Liver (tissue), 10 donors: ENCODE measurements at places on chromosomes 3 and 15. TPM values are rescaled to one million over a fixed set of nuclear protein-coding genes. Genes with fewer than 3 reads are reported as not detected.

- DNase-seq, result no peak
These were observed 20.5 kb downstream of the SIDT1 start for GRCh38 chr3:113552851-113553250.

DNA sequence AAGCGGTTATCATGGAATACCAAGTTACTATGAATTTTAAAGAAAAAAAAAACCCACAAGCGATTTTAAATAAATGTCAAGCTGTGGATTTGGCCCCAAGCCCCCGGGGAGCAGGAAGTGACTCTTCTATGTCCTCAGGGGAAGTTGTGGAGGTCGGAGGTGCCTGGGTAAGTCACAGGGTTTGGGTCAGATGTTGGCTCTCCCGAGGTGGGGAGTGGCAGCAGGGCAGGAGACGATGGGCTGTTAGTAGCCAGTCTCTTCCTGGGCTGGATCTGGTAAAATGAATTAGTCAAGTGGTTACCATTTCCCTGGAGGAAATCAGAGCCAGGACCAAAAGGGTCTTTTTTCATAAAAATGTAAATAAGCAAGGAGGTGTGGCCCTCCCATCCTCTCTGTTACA lies 316.7 kb downstream of the TLE3 start:
- DNase-seq, result no peak

- no peak for DNase-seq
These were observed 61.2 kb downstream of the ITGA11 start for GRCh38 chr15:68370768-68371151.

DNA sequence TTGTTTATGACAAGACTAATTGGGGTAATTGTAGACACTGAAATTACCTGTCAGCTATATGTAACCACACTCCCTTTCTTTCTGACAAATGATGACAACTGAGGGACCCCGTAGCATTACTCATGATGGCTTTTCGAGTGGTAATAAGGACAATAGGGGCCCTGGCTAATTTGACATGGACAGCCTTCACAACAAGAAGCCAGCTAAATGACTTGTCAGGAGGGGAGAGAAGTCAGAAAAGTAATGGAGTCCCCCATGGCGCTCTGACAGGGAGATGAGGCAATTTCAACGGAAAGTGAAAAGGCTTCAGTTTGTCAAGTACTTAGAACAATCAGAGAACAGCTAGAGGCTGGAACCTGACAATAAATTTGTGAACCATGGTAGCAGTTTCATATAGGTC lies 177.3 kb downstream of the CDIN1 start:
- no peak for DNase-seq

DNA sequence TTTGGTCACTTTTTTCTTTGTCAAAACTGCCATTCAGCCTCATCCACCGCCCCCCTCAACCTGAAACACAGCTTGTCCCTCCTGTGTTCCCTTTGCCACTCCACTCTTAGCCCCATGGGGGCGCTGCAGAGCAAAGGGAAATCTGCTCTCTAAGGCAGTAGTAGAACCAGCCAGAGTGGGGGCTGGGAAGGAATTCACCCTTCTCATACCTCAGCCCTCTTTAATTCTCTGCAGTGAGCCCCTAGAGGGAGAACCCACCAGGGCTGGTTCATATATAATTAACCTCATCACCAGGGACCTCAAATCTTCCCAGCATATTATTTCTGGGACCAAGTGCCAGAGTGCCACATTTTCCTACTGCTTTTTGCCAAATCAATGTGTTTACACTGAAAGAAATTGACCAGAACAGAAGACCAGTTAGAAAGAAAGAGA lies 2.8 kb upstream of the BCL6 start:
- DNase-seq, result peak; percentile 91

- no peak for DNase-seq
These were observed 304.0 kb downstream of the UACA start for GRCh38 chr15:70459312-70459711.

Gene C15orf62
- 0.75 TPM for polyA plus RNA-seq

DNA sequence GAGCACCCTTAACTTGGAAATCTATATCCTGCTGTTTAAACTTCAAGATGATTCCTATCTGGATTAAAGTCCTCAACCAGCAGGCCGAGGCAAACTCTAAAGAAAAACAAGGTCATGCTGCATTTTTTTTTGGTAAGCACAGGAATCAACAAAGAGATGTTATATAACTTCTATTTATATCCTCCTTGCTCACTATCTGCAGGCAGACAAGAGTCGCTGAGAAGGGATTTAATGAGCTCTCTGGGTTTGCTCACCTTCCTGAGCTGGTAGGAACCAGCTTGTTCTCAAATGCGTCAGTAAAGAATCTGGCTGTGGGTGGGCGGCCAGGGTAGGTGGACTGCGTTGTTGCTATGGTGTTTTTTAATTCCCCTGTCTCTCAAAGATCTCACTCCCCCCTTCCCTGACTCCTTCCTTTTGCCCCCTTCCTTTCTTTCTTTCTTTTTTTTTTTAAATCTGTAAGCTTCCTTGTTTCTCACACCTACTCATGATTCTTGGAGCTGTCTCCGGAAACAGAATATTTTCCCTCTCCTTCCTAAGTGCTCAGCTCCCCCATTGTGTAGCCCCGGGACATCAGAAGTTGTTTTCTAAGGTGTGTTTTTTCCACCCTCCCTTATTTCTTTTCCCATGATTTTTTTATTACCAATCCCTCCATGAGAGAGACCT lies 228.8 kb upstream of the BHLHE40 start:
- DNase-seq, result no peak

Gene DAZL
- polyA plus RNA-seq, result not detected

GRCh38 chr3:147359177-147360050 lies 46.9 kb downstream of the ZIC4 start:
- DNase-seq, result no peak

GRCh38 chr3:52873433-52874159 lies 23.8 kb downstream of the STIMATE start:
- DNase-seq, result no peak

Gene ILDR1
- 0.07 TPM for polyA plus RNA-seq

GRCh38 chr3:169627789-169628188 lies 35.7 kb downstream of the MECOM start:
- DNase-seq, result no peak

DNA sequence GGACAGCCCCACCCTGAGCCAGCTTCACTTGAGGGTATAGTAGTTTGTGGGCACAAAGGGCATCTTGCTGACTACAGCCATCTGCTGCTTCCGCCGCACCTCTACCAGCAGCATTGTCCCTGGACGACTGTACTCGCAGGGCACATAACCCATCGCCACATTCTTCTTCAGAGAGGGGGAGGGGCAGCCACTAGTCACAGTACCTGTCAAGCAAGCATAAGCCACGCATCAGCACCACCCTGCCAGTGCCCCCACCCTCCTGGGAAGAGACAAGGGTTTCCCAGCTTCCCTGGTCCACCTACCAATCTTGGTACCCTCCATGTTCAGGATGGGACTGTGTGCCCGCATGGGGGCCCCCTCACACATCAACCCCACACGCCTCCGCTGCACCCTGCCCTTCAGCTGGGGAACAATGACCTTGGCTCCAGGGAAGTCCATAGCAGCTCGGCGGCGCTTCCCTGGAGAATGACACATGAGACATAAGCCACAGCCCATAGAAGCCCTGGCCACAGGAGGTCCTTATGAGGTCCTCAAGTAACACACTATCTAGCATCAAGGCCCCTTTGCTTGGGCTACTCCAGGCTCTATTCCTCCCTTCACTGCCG lies 4.7 kb downstream of the AMT start:
- no peak for DNase-seq

- DNase-seq, result no peak
These were observed 17.2 kb downstream of the CPA3 start for GRCh38 chr3:148882288-148882687.

Gene SAMMSON
- polyA plus RNA-seq, result not detected

Gene DNAJA4
- polyA plus RNA-seq, result 0.93 TPM

Gene MGLL
- polyA plus RNA-seq, result 277 TPM

DNA sequence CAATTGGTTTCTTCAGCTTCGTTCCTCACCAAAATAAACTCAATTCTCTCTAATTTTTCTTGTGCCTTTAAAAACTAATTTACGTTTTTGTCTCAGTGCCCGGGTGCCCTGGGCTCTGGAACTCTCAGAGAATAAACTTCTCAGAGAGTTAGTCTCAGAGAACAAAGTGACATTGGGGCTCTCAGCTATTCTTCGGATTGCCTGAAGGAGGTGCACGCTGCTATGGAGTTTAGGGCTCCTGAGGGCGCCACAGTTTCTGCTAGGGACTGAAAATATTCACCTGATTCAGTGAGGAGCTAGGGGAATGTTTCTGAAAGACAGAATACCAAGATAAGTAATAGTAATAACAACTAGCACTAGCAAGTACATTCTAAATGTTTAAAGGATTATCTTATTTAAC lies 22.7 kb downstream of the ZIC4 start:
- no peak for DNase-seq

DNA sequence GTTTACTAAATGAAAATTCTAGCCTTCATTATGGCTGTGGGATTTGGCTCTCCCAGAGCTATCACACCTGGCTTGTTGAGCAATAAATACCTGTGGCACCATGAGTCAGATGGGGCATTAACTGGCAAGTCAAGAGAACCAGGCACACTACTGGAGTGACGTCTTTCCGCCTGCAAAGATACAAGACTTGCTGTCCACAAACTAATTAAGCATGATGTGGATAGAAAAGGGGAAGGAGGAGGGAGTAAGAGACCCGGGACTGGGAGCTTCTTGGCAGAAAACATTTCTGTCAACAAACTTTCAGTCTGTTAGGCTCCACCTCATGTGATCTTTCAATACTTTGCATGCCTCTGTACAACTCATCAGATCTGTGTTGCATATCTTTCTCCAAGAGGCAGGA lies 56.5 kb downstream of the CLDN1 start:
- no peak for DNase-seq

- DNase-seq, result no peak
These were observed 502.6 kb upstream of the CBLB start for GRCh38 chr3:106371221-106371970.

DNA sequence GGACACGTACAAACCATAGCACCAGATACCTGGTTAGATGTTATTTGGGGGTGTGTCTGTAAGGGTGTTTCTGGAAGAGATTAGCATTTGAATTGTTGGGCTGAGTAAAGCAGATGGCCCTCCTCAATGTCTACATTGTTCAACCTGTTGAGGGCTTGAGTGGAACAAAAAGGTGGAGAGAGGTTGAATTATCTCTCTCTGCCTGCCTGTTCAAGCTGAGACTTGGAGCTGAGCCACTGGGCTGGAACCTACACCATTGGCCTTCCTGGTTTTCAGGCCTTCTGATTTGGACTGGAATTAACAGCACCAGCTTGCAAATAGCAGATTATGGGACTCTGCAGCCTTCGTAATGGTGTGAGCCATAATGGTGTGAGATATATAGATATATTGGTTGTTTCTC lies 71.3 kb upstream of the CORO2B start:
- no peak for DNase-seq

GRCh38 chr3:11300970-11301369 lies 28.8 kb downstream of the ATG7 start:
- DNase-seq, result no peak

GRCh38 chr15:25401501-25401900 lies 37.3 kb downstream of the UBE3A start:
- no peak for DNase-seq

DNA sequence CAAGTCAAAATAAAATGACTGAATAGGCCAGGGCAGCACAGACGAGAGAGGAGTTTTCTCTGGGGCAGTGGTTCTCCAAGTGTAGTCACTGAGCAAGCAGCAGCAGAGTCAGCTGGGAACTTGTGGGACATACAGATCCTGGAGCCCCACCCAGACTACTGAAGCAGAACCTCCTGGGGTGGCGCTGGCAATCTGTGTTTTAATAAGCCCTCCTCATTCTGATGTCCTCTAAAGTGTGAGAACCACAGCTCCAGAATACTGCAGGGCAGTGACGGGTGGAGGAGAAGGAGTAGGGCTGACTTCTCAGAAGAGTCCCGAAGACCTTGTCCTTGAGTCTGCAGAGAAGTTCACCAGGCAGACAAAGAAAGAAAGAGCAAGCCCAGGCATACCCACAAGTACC lies 251.3 kb upstream of the HES1 start:
- no peak for DNase-seq

Gene C2CD4B
- polyA plus RNA-seq, result 0.17 TPM

Gene ISG20
- 14.5 TPM for polyA plus RNA-seq

GRCh38 chr3:13709706-13710105 lies 160.8 kb downstream of the FBLN2 start:
- DNase-seq, result peak; percentile 23

GRCh38 chr3:107848351-107848915 lies 242.4 kb downstream of the CD47 start:
- DNase-seq, result no peak

- DNase-seq, result no peak
These were observed 101.4 kb upstream of the LRIG1 start for GRCh38 chr3:66602237-66602636.

DNA sequence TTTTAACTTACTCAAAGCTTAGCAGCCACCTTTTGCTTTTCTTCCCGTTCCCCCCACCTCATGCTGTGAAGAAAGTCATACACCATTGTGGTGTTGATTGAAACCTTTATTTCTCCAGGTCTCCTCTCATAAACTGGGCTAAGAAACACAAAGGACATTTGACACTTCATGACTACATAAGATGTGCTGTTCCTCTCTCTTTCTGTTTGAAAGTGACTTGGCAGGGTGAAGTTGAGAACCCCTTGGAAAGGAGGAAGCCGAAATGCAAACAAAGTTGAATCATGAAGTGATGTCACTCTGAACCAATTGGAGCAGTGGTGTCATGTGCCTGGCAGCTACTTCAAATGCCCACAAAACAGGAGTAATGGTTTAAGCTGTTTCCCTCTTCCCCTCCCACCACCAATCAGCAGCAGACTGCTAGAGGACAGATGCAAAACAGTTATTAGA lies 174.7 kb downstream of the IGF1R start:
- DNase-seq, result no peak

Gene NEK4
- polyA plus RNA-seq, result 5.4 TPM

- no peak for DNase-seq
These were observed 294.0 kb upstream of the ATP10A start for GRCh38 chr15:26157081-26157480.

Gene SPATA16
- not detected for polyA plus RNA-seq

Gene ACTL6A
- polyA plus RNA-seq, result 14.9 TPM

GRCh38 chr3:133136114-133137041 lies 98.2 kb downstream of the TMEM108 start:
- no peak for DNase-seq

GRCh38 chr3:43783987-43784639 lies 93.4 kb downstream of the ABHD5 start:
- no peak for DNase-seq

Gene DNASE1L3
- 94.5 TPM for polyA plus RNA-seq

Gene OXTR
- polyA plus RNA-seq, result 0.05 TPM

- no peak for DNase-seq
These were observed 43.9 kb upstream of the RYK start for GRCh38 chr3:134294302-134295280.
